ENCODE measurements at places on chromosomes 7 and 10.

GRCh38 chr10:69624245-69624786, 5.7 kb upstream of the FAM241B start:
- no peak for DNase-seq

DNA sequence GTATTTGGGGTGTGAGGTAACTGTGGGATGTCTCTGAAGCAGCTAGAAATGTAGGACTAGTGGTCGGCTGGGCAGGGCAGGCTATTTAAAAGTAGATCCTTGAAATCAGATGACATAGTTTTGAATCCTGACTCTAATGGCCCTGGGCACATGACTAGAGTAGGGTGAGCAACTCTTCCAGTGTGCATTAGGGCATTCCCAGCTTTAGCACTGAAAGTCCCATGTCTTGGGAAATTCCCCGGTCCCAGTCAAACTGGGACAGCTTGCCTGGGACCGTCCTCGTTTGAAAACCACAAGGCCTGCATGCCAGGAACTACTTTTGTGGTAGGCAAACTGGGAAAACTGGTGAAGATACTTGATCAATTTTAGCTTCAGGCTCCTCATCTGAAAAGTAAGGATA, 255.3 kb downstream of the PTEN start:
- DNase-seq: no peak

DNA sequence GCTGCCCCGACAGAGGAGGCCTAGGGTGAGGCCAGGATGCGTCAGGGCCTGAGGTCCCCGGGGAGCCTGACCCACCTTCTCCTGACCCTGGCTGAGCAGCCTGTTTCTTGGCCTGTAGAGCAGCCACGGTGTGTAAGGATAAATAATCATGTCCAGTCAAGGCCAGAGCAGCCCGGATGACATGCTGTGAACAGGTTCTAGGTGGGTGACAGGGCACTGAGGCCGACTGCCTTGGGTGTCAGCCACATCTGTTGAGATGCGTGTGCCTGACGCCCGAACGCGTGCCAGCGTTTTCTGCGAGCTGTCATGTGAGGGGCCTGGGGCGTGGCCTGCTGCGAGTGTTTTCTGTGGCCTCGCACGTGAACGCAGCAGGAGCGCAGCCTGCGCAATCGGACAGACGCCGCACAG, 118.3 kb downstream of the FAM53B start:
- DNase-seq: no peak

GRCh38 chr7:143884969-143885559, 16.9 kb downstream of the TCAF1 start:
- DNase-seq: no peak

DNA sequence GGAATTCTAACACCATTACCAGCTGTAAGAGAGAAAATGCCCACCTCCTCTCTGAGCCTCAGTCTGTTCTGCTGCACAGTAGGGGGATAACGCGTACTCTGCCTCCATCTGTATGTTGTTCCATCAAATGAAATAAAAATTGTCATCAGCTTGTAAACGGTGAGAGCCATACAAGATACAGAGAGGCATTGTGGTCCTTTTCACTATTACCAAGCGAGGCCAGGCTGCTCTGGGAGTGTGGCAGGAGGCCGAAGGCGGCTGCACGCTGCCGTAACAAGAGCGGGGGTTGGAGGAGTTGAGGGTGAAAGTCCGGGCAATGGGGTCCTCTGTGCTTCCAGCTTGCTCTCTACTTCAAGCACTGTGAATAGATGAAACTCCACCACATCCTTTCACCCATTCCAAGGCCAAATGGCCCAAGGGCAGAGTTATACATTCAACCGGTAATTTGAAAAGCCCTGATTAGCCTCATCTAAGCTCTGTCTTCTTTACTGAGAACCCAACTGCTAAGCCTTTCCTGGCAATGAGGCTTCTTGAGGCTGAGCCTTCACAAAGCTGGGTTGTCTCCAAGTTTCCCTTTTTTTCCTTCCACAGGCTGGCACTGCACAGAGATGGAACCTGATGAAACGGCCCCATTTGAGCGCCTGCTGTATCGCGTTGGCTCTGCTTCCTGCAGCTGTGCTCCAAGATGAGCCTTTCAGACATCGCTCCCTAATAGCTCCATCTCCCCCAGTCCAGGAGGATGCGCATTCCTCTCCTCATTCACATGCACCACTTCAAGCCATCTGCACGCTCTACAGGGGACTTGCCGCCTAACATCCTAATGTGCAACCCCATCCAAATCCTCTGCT, 47.2 kb downstream of the PYROXD2 start:
- DNase-seq: no peak

DNA sequence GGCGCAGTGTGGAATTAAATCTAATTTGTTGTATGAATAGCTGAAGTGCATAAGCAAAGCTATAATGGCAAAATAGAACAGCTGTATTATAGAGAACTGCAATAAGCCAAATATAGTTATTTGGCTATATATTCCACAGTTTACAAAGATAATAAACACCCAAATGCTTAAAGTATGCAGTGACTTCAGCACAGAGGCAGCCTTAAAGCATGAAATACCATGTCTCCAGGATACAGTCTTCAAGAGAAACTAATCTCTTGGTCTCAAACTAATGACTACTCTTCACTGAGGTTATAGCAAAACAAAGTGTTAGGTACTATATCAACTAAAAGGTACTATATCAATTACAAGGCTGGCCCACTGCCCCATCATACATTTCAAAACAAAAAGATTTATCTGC, 48.0 kb downstream of the NT5C2 start:
- DNase-seq: no peak

DNA sequence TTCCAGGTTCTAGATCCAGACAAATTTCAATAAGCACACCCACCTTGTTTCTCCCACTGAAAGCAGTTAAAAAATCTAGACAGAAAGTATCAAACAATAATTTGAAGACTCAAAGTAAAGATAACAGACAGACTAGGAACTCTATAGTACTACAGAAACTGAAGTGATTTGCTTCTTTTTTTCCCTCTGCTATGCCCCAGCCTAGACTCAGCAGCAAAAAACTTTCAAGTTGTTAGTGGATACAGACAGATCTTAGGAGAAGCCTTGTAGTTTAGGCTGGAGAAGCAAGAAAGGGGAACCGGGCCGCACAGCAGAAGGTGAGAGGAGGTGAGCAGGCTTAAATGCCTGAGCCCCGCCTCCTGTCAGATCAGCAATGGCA, 65.1 kb downstream of the IGF2BP3 start:
- DNase-seq: no peak

- DNase-seq: no peak
Observed at GRCh38 chr7:19674266-19674960, 34.4 kb downstream of the POLR1F start.

GRCh38 chr10:100216006-100216405, 13.4 kb downstream of the CHUK start:
- no peak for DNase-seq

DNA sequence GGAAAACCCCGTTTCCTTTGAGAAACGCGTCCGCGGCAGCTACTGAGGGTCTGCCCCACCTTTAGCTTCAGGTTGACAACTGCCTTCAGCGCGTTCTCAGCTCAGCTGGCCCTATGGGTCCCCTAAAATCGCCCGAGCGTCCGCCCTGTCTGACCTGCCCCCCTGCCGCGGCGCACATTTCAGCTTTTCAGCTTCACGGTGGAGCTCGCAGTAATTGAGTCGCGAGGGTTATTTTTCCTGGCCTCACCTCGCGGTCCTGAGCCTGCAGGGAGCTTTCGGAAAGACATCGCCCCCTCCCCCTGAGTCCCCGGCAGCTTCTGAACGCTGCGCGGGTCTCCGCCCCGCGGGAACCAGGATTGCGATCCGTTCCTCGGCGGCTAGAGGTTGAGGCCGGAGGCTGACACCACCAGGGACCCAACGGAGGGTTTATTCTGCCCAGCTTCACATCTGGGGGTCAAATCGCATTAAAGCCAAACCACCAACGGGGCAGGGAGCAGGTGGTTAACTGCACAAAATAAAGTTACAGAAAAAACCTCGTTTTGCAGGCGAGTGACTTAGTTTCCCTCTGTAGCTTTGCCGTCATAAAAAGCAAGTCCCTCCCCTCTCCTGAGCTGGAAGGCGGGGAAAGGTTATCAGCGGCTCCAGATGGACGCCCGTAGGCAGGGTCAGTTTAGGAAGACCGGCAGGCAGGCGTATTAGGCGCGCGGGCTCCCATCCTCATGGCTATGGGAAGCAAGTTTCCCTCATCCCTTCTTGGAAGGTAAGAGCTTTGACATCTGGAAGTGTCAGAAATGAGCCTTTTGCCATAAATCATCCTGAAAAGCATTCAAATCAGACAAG, 11.0 kb downstream of the TWIST1 start:
- no peak for DNase-seq

- DNase-seq: no peak
Observed at GRCh38 chr10:35488228-35488627, 116.9 kb upstream of the GJD4 start.

DNA sequence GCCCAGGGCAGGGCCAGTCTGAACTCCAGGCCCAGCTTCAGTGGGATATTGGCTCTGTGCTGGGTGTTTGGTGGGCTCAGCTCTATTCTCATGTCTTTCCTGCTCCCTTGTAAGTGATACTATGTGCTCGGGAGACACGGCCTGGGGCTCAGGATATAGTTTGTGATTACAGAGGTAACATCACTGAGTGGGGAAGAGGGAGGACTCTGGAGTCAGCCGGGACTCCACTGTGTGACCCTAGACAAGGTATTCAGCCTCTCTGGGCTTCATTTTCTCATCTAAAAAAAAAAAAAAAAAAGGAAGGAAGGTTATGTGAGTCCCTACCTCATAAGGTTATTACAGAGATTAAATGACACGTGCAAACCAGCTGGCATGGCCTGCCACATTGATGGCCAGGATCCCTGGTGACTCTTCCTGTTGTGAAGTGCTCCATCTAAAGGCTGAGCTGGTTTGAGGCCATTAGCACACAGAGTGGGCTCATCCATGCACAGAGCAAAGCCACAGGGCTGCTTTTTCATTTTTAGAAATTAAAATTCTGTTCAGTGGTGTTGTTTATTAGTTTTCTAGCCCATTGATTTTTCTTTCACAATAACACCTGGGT, 15.7 kb downstream of the SLC13A4 start:
- DNase-seq: no peak

DNA sequence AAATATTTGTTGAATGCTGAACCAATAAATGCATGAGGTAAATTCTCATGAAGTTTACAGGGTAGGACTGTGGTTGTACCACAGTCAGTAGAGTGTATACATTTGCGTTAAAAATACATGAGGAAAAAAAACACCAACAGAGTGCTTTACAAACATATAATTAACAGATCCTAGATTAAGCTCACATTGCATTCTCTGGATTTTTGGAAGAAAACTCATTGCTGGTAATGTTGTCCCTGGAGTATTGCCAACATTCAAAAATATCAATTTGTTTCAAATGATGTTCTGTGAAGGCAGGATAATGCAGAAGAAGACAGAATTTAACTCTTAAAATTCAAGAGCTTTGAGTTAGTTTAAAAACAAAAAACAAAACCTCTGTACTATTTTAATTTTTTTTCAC, 95.5 kb downstream of the MBL2 start:
- DNase-seq: no peak

GRCh38 chr7:134741907-134742635, 37.4 kb upstream of the CALD1 start:
- no peak for DNase-seq

DNA sequence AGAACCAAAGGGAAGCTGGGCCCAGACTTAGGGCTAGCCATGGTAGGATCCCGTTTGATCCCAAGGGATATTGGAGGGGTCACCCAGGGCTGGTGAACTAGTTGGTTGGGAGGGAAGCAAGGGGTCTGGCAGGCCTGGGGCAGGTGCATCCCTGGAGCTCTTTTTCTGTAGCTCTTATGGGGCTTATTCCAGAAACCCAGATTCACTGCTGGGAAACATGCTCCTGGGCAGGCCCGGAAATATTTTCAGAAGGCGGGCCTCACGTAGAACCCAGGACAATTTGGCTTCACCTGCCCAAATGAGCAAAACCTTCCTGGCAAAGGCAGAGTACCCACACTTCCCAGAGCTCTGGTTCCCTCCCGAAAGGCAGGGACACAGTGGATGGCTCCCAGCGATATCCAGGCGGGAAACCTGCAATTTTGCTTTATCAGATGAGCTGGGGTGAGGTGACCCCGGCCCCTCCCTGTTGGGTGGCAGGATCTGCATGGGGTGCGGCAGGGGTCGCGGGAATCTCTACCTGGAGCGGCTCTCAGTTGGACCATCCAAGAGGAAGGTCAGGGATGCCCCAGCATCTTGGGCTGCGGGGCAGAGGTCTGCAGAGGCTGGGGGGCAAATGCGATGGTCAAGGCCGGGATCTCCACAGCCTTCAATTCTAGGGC, 533.9 kb downstream of the TCERG1L start:
- no peak for DNase-seq

DNA sequence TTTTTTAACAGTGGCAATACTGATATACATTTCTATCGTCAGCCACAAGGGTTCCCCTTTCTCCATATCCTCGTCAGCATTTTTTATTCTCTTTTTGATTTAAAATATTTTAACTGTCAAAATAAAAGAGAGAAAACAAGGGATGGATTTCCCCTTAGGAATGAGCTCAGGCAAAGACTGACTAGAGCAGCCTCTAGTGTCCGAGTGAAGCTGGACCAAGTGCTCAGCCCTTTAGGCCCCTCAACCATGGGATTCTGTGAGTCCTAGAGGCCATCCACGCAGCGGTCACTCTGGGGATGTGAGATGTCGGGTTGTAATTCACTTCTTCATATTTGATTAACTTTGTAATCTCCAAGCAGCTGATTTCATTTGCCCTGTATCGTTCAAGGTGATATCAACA, 137.4 kb upstream of the RNF32 start:
- no peak for DNase-seq

DNA sequence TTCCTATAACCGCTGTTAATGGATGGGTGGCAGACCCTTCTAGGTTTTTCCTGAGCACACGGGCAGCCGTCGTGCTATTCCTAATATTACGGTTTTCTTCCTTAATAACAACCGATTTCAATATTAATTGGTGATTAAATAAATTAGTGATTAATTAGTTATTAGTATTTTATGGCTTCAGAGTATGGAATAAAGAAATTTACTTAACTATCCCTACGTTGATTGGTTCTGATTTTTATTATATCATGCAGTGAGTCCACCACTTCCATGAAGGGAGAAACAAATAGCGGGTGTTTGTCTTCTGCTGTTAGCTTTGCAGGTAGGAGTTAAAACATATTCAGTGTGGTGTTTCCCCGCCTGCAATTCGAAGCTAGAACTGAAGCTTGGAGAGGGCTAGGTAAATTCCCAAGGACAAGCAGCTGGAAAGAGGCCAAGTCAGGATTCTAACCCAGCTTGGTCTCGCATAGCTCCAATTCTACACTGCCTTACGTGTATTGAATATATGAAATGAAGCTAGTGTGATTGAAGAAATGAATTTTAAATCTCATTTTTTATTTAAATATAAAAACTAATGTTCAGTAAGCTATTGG, 928 bp upstream of the CSTF2T start:
- no peak for DNase-seq

Measured in stimulated activated CD4-positive, alpha-beta T cell treated with anti-CD3 and anti-CD28 coated beads, Interleukin-1b, Interleukin-23, amount 100 ng/mL, for 1 hour (primary cell).